Astrocyte (in vitro differentiated cells and primary cell): ENCODE measurements at places on chromosomes 7 and 10. TPM values are rescaled to one million over a fixed set of nuclear protein-coding genes. Genes with fewer than 3 reads are reported as not detected.

- H3K27ac ChIP-seq: no peak overlapping the region
- no peaks in the 10 kb centered on the region for H3K27me3 ChIP-seq
- H3K36me3 ChIP-seq: peaks cover 4% of the 10 kb centered on the region
- H3K4me3 ChIP-seq: no peak overlapping the region
- no peak for DNase-seq
Measured at GRCh38 chr10:70885481-70885880, 2.9 kb downstream of the PCBD1 start.

GRCh38 chr10:14063531-14064285, 267.0 kb downstream of the FRMD4A start:
- no peaks in the 10 kb centered on the region for H3K27me3 ChIP-seq
- H3K4me3 ChIP-seq: no peak overlapping the region
- no peak overlapping the region for H3K27ac ChIP-seq
- H3K36me3 ChIP-seq: no peaks in the 10 kb centered on the region

The SUGCT gene
- 15.5 and 17.9 TPM in 2 replicates for total RNA-seq

The HYAL4 gene
- not detected in 2 replicates for total RNA-seq

GRCh38 chr7:135537905-135538304, 19.8 kb upstream of the NUP205 start:
- no peaks in the 10 kb centered on the region for H3K36me3 ChIP-seq
- H3K27me3 ChIP-seq: peaks cover 5% of the 10 kb centered on the region
- no peak overlapping the region for H3K4me3 ChIP-seq
- no peak for DNase-seq
- H3K4me1 ChIP-seq: no peaks in the 10 kb centered on the region

The NRAP gene
- not detected in 2 replicates for total RNA-seq

- H3K4me3 ChIP-seq: no peak overlapping the region
- H3K36me3 ChIP-seq: no peaks in the 10 kb centered on the region
- H3K27me3 ChIP-seq: no peaks in the 10 kb centered on the region
Measured at GRCh38 chr7:24881623-24882022, 98.4 kb downstream of the OSBPL3 start.

DNA sequence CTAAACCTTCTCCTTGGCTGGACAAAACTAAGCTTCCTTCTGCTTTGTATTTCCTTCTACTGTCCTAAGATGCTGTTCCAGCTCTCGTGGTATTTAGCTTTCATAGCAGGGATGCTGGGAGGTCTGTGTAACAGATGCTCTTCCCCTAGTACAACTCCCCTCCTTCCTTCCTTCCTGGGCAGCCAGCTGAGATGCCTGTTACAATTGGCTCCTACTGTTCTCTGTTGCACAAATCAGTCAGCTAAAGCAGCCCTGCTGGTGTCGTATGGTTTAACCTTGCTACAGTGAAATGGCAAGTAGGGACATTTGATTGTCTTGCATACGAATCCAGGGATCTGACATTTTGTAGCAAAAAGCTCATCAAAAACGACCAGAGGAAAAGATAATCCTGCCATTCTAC, 143.8 kb downstream of the ARHGAP21 start:
- no peak for DNase-seq
- H3K27ac ChIP-seq: no peak overlapping the region
- no peaks in the 10 kb centered on the region for H3K4me1 ChIP-seq
- H3K4me3 ChIP-seq: no peak overlapping the region

- DNase-seq: no peak
- no peak overlapping the region for H3K27ac ChIP-seq
- H3K4me3 ChIP-seq: no peak overlapping the region
- no peaks in the 10 kb centered on the region for H3K27me3 ChIP-seq
Measured at GRCh38 chr7:54336800-54337199, 205.4 kb upstream of the VSTM2A start.

- H3K36me3 ChIP-seq: no peaks in the 10 kb centered on the region
- no peaks in the 10 kb centered on the region for H3K4me1 ChIP-seq
- no peak overlapping the region for H3K4me3 ChIP-seq
- DNase-seq: no peak
- H3K27me3 ChIP-seq: peaks cover 7% of the 10 kb centered on the region
Measured at GRCh38 chr10:5355594-5356301, 9.0 kb upstream of the UCN3 start.

The AKR1C8 gene
- not detected in 2 replicates for total RNA-seq

The TFAM gene
- total RNA-seq: 38.2 and 41.4 TPM in 2 replicates

DNA sequence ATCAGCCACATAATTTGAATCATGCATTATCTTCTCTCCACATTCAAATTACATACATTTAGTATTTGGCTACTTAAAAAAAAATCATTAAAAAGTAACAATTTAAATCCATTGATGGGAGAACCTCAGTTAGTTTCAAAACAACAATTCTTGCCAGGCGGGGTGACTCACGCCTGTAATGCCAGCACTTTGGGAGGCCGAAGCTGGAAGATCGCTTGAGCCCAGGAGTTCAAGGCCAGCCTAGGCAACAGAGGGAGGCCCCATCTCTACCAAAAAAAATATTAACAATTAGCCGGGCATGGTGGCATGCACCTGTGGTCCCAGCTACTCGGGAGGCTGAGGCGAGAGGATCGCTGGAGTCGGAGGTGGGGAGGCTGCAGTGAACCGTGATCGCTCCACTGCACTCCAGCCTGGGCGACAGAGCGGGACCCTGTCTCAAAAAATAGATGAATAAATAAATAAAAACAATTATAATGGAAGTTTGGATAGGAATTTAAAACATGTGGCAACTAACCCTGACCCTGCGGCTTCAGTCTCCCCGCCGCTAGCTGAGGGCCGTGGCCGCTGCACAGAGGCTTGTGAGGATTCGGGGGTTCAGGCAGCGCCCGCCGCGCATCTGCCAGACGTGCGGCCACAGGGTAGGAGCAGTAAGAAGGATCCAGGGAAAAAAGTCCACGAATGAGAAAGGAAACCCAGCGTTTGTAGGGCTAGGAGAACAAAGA, 1.1 kb upstream of the CSGALNACT2 start:
- H3K27ac ChIP-seq: peak overlapping the region; percentile 90
- DNase-seq: no peak
- H3K4me1 ChIP-seq: peaks cover 5% of the 10 kb centered on the region
- peaks cover 4% of the 10 kb centered on the region for H3K27me3 ChIP-seq
- H3K36me3 ChIP-seq: no peaks in the 10 kb centered on the region
- H3K4me3 ChIP-seq: peak overlapping the region; percentile 99

The NRF1 gene
- 11.7 and 12.7 TPM in 2 replicates for total RNA-seq

- no peaks in the 10 kb centered on the region for H3K36me3 ChIP-seq
- peaks cover 44% of the 10 kb centered on the region for H3K4me1 ChIP-seq
- no peaks in the 10 kb centered on the region for H3K27me3 ChIP-seq
- no peak overlapping the region for H3K4me3 ChIP-seq
Measured at GRCh38 chr7:22586101-22586785, 86.3 kb upstream of the STEAP1B start.

DNA sequence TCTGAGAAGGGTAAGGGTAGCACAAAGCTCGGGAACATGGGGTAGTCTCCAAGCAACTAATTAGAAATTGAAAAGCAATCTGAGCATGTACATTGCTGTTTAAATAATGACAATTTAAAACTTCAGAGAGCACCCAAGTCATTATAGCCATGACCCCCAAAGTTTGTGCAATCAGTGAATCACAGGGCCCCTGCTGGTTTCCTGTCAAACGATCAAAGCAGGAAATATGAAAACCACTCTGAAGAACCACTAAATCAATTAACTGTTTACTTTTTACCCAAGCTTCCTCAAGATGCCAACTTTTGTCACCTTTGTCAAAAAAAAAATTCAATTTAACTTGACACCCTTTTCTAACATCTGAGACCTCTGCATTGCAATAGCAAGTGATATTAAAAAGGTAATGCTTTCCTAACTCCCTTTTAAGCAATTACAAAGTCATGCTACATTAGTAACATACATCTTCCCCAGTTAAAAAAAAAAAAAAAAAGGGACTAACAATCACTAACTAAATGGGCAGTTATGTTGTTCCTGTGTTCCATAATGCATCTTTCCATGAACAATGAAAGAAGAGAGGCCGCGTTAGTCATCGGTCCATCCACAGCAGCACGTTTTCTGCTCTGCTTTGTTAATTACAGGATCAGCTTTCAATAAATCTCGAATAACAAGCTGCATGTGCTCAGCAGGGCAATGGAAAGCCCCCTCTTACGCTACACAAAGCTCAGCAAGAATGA, 80.6 kb downstream of the ETV1 start:
- H3K27ac ChIP-seq: no peak overlapping the region
- H3K4me1 ChIP-seq: no peaks in the 10 kb centered on the region
- H3K36me3 ChIP-seq: no peaks in the 10 kb centered on the region
- no peaks in the 10 kb centered on the region for H3K27me3 ChIP-seq
- peak; percentile 10 for DNase-seq

The KLF14 gene
- total RNA-seq: 0.07 TPM in 1 of 2 replicates, not detected in the other

DNA sequence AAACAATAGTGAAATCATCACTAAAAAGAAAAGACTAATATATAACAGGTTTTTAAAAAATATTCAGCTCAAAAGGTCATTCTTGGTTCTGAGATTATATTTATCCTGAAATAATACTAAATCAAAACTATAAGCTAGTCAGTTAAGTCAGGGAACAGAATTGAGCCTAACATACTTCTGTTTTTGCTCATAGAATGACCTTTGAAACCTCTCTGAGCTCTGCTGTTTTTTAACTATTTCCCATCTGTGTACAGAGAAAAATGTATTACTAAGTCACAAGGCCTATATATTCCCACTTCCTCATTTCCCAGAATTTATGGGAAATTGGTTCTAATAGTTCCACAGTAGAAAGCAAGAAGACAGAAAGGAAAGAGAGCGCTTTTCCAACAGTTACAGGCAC, 346.8 kb upstream of the ETV1 start:
- H3K27ac ChIP-seq: no peak overlapping the region
- no peak overlapping the region for H3K4me3 ChIP-seq
- H3K36me3 ChIP-seq: no peaks in the 10 kb centered on the region
- no peaks in the 10 kb centered on the region for H3K27me3 ChIP-seq

The ADAM12 gene
- 100 and 126 TPM in 2 replicates for total RNA-seq

GRCh38 chr7:90613088-90613498, 17.0 kb downstream of the CDK14 start:
- H3K4me3 ChIP-seq: no peak overlapping the region
- DNase-seq: peak; percentile 61
- no peaks in the 10 kb centered on the region for H3K4me1 ChIP-seq
- H3K36me3 ChIP-seq: no peaks in the 10 kb centered on the region
- no peak overlapping the region for H3K27ac ChIP-seq

GRCh38 chr10:6278519-6279120, 75.9 kb downstream of the PFKFB3 start:
- no peak overlapping the region for H3K4me3 ChIP-seq
- DNase-seq: no peak
- H3K36me3 ChIP-seq: no peaks in the 10 kb centered on the region

GRCh38 chr7:18426564-18427226, 68.9 kb upstream of the HDAC9 start:
- no peaks in the 10 kb centered on the region for H3K36me3 ChIP-seq
- peak; percentile 45 for DNase-seq
- peaks cover 7% of the 10 kb centered on the region for H3K4me1 ChIP-seq

DNA sequence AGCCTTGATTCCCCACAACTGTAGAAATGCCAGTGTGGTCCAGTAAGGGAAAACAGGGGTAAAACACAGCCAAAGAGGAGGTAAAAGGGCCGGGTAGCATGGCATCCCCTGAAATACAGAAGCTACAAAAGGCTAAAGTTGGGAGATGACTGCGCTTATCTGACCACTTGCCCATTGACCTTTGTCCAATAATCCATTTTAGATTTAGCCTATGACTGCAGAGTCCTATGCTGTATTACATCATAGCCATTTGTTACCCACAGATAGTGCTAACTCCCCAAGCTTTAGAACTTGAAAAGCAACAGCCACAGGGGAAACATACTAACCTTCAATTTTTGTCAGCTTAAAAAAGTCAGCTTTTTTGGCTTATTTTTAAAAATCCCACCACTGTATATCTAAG, 26.2 kb downstream of the MTPN start:
- H3K4me1 ChIP-seq: no peaks in the 10 kb centered on the region
- H3K4me3 ChIP-seq: no peak overlapping the region
- no peaks in the 10 kb centered on the region for H3K27me3 ChIP-seq
- DNase-seq: no peak
- H3K27ac ChIP-seq: no peak overlapping the region

- H3K27ac ChIP-seq: no peak overlapping the region
- no peak for DNase-seq
- no peaks in the 10 kb centered on the region for H3K36me3 ChIP-seq
- H3K27me3 ChIP-seq: no peaks in the 10 kb centered on the region
- no peaks in the 10 kb centered on the region for H3K4me1 ChIP-seq
Measured at GRCh38 chr7:125088555-125088954, 158.9 kb upstream of the POT1 start.

DNA sequence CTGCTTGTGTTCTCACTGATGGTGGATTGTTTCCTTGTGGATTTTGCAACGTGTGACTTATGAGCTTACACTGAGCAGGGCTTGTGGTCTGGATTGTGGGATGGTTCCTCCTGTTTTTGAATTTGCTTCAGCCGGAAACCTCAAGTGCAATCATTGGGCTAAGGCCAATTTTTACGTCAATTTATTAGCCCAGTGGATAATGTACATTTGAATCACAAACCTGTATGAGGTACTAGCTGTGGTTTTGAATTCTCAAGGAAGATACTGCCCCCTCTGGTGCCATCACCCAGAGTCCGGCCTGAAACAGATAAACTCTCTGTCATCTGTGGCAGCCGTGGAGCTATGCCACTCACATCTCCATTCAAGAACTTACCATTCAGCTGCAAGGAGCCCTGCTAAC, 7.3 kb upstream of the ZNF777 start:
- no peaks in the 10 kb centered on the region for H3K27me3 ChIP-seq
- DNase-seq: peak; percentile 24
- H3K4me3 ChIP-seq: no peak overlapping the region

The PPP1R17 gene
- total RNA-seq: not detected in 2 replicates

GRCh38 chr7:39130857-39131526, 153.3 kb downstream of the POU6F2 start:
- H3K36me3 ChIP-seq: no peaks in the 10 kb centered on the region
- no peak overlapping the region for H3K4me3 ChIP-seq
- H3K4me1 ChIP-seq: no peaks in the 10 kb centered on the region
- no peaks in the 10 kb centered on the region for H3K27me3 ChIP-seq
- no peak overlapping the region for H3K27ac ChIP-seq

- no peaks in the 10 kb centered on the region for H3K36me3 ChIP-seq
- peak within 1 kb of the TSS; percentile 100 for H3K4me3 ChIP-seq
Measured at GRCh38 chr10:87659571-87660483, at the start of gene PAPSS2. Gene PAPSS2 (plus strand): TSS chr10:87659878. CDS start chr10:87659982, 104 bp downstream.

The ADARB2 gene
- 0.17 and 0.18 TPM in 2 replicates for total RNA-seq

GRCh38 chr10:85548034-85548433, 818.6 kb downstream of the GRID1 start:
- H3K4me1 ChIP-seq: no peaks in the 10 kb centered on the region
- peak; percentile 21 for DNase-seq
- H3K27ac ChIP-seq: no peak overlapping the region
- no peaks in the 10 kb centered on the region for H3K36me3 ChIP-seq

GRCh38 chr7:158602905-158603772, 15.5 kb upstream of the PTPRN2 start:
- no peak overlapping the region for H3K4me3 ChIP-seq
- H3K27me3 ChIP-seq: no peaks in the 10 kb centered on the region
- no peaks in the 10 kb centered on the region for H3K4me1 ChIP-seq
- DNase-seq: peak; percentile 57
- H3K36me3 ChIP-seq: no peaks in the 10 kb centered on the region
